ENCODE measurements at places on chromosomes 5 and 9. TPM values are rescaled to one million over a fixed set of nuclear protein-coding genes. Genes with fewer than 3 reads are reported as not detected.

The ACOT12 gene
- total RNA-seq: not detected

The IFNB1 gene
- total RNA-seq: not detected

The ZFAND5 gene
- total RNA-seq: 236 TPM

DNA sequence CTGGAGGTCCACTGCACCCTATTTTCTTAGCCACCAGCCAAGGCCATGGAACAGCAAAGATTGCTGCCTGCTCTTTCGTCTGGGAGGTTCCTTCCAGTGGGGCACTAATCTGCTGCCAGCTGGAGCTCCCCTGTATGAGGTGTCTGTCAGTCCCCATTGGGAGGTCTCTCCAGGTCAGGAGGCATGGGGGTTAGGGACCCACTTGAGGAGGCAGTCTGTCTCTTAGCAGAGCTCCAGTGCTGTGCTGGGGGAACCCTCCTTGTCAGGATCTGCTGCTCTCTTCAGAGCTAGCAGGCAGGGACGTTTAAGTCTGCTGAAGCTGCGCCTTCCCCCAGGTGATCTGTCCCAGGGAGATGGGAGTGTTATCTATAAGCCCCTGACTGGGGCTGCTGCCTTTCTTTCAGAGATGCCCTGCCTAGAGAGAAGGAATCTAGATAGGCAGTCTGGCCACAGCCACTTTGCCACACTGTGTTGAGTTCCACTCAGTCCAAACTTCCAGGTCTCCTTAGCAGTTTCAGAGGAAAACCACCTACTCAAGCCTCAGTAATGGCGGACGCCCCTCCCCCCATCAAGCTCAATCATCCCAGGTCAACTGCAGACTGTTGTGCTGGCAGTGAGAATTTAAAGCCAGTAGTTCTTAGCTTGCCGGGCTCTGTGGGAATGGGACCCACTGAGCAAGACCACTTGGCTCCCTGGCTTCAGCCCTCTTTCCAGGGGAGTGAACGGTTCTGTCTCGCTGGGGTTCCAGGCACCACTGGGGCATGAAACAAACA lies 317.7 kb downstream of the LRRC70 start:
- no peaks in the 10 kb centered on the region for H3K27me3 ChIP-seq
- DNase-seq: no peak
- no peak overlapping the region for H3K27ac ChIP-seq

DNA sequence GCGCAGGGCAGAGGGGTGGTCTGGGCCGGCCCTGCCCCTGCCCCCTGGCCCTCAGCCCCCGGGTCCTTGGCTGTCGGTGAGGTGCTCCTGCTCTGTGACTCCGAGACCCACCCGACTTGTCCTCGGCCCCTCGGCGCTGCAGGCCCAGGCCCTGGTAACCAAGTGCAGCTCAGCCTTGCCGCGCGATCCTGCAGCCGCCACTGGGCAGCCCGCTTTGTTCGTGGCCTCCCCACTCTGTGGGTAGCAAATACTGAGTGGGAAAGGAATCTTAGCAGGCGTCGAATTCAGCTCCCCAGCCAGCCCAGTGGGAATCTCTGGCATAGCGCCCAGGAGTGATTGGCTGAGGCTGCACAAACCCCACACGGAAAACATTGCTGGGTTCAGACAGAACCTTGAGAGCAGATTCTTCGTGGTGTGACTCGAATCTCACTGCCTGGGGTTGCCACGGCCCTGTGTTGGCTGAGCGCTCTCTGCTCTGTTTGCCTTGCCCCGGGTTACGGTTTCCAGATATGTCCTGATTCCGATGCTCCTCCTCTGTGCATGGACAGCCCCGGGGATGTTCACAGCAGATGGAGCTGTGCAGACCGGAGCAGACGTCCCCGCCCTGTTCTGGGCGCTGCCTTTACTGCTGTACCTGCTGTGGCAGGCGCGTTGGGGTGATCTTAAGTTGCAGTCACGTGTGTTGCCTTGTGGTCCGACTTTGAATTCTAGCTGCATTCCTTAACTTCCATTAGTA lies 13.4 kb upstream of the EXOC3 start:
- H3K4me3 ChIP-seq: peak overlapping the region; percentile 38
- DNase-seq: peak; percentile 69
- H3K27ac ChIP-seq: peak overlapping the region; percentile 90
- H3K36me3 ChIP-seq: peaks cover 53% of the 10 kb centered on the region
- peaks cover 42% of the 10 kb centered on the region for H3K4me1 ChIP-seq

DNA sequence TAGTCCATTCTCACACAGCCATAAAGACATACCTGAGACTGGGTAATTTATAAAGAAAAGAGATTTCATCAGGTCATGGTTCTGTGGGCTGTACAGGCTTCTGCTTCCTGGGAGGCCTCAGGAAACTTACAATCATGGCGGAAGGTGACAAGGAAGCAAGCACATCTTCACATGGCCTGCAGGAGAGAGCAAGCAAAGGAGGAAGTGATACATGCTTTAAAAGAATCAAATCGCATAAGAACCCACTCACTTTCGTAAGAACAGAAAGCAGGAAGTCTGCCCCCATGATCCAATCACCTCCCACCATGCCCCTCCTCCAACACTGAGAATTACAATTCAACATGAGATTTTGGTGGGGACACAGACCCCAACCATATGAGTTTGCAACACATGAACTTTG lies 5.1 kb upstream of the FBXO38 start:
- DNase-seq: no peak
- H3K36me3 ChIP-seq: no peaks in the 10 kb centered on the region
- H3K27me3 ChIP-seq: no peaks in the 10 kb centered on the region
- H3K4me3 ChIP-seq: no peak overlapping the region
- H3K27ac ChIP-seq: no peak overlapping the region

GRCh38 chr5:108730617-108731340 lies 16.9 kb upstream of the FER start:
- no peak overlapping the region for H3K4me3 ChIP-seq
- no peak for DNase-seq
- H3K27me3 ChIP-seq: no peaks in the 10 kb centered on the region
- H3K36me3 ChIP-seq: no peaks in the 10 kb centered on the region
- H3K4me1 ChIP-seq: peaks cover 44% of the 10 kb centered on the region

DNA sequence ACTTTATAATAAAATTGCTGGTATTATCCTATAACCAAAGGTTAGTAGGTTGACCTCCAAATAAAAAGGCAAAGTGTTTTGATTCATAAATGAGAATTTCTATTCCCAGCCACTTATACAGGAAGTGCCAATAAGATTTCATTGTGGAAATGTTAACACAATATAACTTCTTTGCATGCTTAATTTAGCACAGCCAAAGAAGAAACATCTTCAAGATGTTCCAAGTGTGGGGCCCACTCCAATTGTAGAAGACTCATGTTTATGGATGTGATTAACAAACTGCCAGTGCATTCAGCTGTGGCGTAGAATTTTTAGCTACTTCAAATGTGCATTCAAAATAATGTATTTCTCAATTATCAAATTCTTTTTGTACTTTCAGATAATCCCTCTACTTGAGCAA lies 402.3 kb downstream of the DEPDC1B start:
- H3K4me1 ChIP-seq: no peaks in the 10 kb centered on the region
- DNase-seq: no peak
- no peak overlapping the region for H3K4me3 ChIP-seq
- no peaks in the 10 kb centered on the region for H3K36me3 ChIP-seq
- no peak overlapping the region for H3K27ac ChIP-seq

DNA sequence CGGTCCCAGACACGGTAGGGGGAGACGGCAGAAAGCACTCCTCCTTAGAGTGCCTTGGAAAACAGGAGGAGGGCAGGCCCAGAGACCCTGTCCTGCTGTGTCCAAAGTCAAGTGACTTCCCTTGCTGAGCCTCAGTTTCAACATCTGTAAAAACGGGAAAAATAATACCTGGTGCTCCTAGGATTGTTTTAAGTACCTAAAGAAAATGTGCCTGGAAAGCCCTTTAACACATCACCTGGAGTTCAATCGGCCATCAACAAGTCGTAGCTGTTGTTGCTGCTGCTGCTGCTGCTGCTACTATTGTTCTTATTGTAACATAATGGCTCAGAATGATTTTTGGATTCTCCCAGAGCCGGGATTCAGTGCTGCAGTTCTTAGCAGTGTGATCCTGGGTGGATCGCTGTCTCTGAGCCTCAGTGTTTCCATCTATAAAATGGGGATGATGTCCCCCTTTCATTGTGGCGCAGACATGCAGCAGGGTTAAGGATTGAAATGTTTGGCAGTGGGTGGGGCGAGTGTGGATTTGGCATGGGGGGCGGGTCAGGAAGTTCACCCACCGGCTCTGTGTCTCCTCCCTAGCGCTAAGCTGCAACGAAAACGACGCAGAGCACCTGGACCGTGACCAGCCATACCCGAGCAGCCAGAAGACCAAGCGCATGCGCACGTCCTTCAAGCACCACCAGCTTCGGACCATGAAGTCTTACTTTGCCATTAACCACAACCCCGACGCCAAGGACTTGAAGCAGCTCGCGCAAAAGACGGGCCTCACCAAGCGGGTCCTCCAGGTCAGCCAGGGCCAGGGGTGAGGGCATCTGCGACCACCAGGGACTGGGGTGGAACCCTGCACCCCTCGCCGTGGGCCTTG lies 9.2 kb downstream of the LHX2 start:
- H3K36me3 ChIP-seq: no peaks in the 10 kb centered on the region
- peaks cover 67% of the 10 kb centered on the region for H3K27me3 ChIP-seq
- DNase-seq: no peak
- H3K4me1 ChIP-seq: peaks cover 6% of the 10 kb centered on the region
- H3K27ac ChIP-seq: no peak overlapping the region

DNA sequence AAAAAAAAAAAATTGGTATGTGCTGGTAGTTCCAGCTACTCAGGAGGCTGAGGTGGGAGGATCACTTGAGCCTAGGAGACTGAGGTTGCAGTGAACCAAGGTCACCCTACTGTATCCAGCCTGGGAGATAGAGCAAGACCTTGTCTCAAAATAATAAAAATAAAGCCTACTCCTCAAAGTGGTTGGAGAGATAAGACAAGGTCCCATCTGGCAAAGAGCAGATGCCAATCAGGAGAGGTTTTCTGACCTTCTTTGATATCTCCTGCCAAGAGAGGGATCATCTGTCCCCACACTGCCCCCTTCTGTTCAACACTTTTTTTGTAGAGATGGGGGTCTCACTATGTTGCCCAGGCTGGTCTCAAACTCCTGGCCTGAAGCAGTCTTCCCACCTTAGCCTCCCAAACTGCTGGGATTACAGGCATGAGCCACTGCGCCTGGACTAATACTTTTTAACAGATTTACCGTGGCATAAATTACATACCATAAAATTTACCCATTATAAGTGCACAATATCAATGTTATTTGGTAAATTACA lies 64.7 kb downstream of the SH3PXD2B start:
- no peak for DNase-seq
- no peaks in the 10 kb centered on the region for H3K4me1 ChIP-seq
- H3K27me3 ChIP-seq: no peaks in the 10 kb centered on the region
- peaks cover 17% of the 10 kb centered on the region for H3K36me3 ChIP-seq
- H3K27ac ChIP-seq: no peak overlapping the region
- H3K4me3 ChIP-seq: no peak overlapping the region

- H3K27me3 ChIP-seq: peaks cover 18% of the 10 kb centered on the region
- peaks cover 4% of the 10 kb centered on the region for H3K4me1 ChIP-seq
- no peak overlapping the region for H3K27ac ChIP-seq
These were observed 48.2 kb upstream of the ASS1 start for GRCh38 chr9:130396581-130396980.

- H3K36me3 ChIP-seq: peaks cover 15% of the 10 kb centered on the region
These were observed 43.4 kb downstream of the NADK2 start for GRCh38 chr5:36198281-36198680.

DNA sequence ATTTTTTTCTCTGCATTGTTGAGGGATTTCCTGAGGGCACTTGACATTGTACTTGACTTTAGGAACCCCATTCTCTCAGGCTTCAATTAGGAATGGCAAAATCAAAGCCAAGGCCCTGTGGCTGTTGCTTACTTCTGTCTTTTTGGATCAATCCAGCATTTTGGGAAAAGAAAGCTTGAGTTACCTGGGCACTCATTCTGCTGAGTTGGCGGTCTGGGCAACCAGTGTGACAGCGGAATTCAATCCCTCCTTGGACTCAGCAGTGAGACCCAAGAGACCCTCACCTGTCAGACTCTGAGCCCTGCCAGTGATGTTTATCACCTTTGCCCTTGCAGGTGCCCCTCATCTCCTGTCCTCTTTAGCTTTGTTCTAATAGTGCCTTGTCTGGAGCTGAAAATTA lies 225.3 kb downstream of the PAPPA start:
- H3K4me3 ChIP-seq: no peak overlapping the region
- peaks cover 35% of the 10 kb centered on the region for H3K4me1 ChIP-seq
- peaks cover 3% of the 10 kb centered on the region for H3K27me3 ChIP-seq
- H3K36me3 ChIP-seq: peaks cover 35% of the 10 kb centered on the region
- H3K27ac ChIP-seq: no peak overlapping the region

- H3K27ac ChIP-seq: peak overlapping the region; percentile 92
- peaks cover 16% of the 10 kb centered on the region for H3K36me3 ChIP-seq
- peak overlapping the region; percentile 96 for H3K4me3 ChIP-seq
- no peak for DNase-seq
These were observed 8.9 kb downstream of the B4GALT1 start for GRCh38 chr9:33157960-33158842.
